ENCODE measurements at places on chromosomes 2 and 18. TPM values are rescaled to one million over a fixed set of nuclear protein-coding genes. Genes with fewer than 3 reads are reported as not detected.

- H3K4me1 ChIP-seq: no peaks in the 10 kb centered on the region
- H3K4me3 ChIP-seq: no peak overlapping the region
- H3K27me3 ChIP-seq: peaks cover 1% of the 10 kb centered on the region
Observed at GRCh38 chr2:68696554-68696953, 38.1 kb upstream of the ARHGAP25 start.

DNA sequence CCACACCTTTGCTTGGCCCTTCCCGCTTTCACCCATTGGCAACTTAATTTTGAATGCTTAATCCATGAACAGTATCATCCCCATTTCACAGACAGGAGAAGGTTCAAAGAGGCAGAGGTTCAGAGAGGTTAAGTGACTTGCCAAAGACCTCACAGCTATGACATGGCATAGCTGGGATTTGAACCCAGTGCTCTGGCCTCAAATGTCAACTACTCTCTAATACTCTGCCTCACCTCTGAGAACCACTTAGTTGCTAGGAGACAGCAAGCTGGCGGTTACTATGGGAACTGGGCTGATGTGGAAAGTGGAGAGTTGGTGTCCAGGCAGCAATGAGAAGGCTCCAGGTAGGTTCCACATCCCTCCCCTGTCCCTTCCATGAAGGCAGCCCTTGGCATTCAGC is 15.8 kb upstream of the PRSS56 start:
- no peaks in the 10 kb centered on the region for H3K36me3 ChIP-seq
- H3K4me3 ChIP-seq: peak overlapping the region; percentile 70
- peaks cover 4% of the 10 kb centered on the region for H3K4me1 ChIP-seq
- DNase-seq: no peak

GRCh38 chr2:237615631-237616249 is 11.6 kb upstream of the LRRFIP1 start:
- DNase-seq: no peak
- no peak overlapping the region for H3K4me3 ChIP-seq
- H3K36me3 ChIP-seq: no peaks in the 10 kb centered on the region
- no peaks in the 10 kb centered on the region for H3K27me3 ChIP-seq

Gene GPR155
- 23.9 TPM for total RNA-seq

GRCh38 chr2:209553913-209554312 is 130.1 kb downstream of the MAP2 start:
- H3K4me1 ChIP-seq: no peaks in the 10 kb centered on the region
- DNase-seq: no peak
- H3K4me3 ChIP-seq: no peak overlapping the region
- no peaks in the 10 kb centered on the region for H3K36me3 ChIP-seq
- no peak overlapping the region for H3K27ac ChIP-seq
